CD4-positive, alpha-beta T cell treated with Interleukin-6 at 100 ng/mL for 8 hours (primary cell): ENCODE measurements at places on chromosomes 1 and 21.

DNA sequence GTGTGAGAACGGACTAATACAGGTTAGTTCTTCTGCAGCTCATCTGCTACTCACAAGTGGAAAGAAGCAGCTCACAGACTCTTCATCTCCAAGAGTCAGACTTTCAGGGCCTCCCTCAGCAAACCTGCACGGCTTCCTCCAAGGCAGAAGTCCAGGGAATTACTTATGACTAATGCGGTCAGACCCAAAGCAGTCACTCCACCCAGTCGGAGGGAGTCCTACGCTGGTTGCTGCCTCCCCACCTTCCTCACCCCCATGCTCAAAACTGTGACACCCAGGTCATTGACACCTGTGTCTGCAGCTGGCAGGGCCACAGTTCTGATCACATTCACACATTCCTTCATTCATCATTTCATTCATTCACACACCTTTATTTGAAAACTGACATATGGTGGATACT lies 38.4 kb upstream of the PRDM2 start:
- DNase-seq: no peak

- DNase-seq: no peak
Observed at GRCh38 chr1:26618561-26618960, 77.3 kb upstream of the ARID1A start.

DNA sequence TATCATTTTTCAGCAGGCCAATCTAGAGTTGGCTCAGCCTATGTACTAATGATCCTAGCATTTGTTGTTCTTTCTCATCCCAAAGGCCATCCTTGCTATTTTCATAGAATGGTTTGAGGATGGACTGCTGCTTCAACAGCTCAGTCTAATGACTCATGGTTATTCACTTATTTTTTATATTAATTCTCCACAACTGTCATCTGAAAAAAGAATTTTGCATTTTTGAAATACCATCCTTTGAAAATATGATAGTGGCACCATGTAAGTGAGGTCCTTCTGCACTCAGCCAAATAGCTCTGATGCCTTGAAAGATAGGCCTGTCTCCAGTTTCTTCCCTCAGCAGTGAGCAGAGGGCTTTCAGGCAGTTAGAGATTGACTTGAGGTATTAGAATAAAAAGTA lies 377.5 kb downstream of the LMO4 start:
- no peak for DNase-seq

DNA sequence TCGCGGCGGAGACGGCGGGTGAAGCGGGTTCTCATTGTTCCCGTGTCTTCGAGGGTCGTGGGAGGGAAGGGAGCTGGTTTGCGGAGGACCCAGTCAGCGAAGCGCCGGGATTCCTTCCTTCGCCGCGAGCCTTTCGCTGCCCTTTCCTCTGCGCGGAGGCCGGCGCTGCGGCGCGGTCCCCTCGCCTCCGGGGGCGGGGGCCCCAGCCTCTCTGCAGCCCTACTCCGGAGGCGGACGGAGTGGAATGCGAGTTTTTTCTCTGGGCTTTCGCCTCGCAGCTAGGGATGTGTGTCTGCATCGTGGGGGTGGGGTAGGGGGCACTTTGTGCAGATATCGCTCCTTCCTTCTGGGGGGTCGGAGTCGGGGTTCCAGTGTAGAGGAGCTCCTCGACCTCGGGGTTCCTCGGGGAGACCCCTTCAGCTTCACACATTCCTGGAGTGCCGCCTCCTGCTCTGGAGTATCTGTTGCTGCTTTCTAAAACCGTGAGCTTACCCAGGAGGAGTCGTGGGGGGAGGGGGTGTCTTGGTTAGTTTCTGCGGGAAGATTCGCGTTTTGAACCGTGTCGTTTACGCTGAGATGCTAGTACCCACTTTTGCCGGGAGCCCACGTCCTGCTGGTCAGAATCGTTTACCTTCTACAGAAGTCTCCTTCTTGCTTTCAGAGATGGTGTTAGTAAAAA lies 595 bp downstream of the RNF2 start:
- DNase-seq: no peak

GRCh38 chr1:221994274-221994698 lies 252.4 kb upstream of the DUSP10 start:
- no peak for DNase-seq
